ENCODE measurements at places on chromosomes 5 and 9. TPM values are rescaled to one million over a fixed set of nuclear protein-coding genes. Genes with fewer than 3 reads are reported as not detected.
A peak's percentile ranks its signal among the peaks of the same experiment; 100 is the strongest.

SLC45A2 gene
- 0.39 TPM for total RNA-seq

DNA sequence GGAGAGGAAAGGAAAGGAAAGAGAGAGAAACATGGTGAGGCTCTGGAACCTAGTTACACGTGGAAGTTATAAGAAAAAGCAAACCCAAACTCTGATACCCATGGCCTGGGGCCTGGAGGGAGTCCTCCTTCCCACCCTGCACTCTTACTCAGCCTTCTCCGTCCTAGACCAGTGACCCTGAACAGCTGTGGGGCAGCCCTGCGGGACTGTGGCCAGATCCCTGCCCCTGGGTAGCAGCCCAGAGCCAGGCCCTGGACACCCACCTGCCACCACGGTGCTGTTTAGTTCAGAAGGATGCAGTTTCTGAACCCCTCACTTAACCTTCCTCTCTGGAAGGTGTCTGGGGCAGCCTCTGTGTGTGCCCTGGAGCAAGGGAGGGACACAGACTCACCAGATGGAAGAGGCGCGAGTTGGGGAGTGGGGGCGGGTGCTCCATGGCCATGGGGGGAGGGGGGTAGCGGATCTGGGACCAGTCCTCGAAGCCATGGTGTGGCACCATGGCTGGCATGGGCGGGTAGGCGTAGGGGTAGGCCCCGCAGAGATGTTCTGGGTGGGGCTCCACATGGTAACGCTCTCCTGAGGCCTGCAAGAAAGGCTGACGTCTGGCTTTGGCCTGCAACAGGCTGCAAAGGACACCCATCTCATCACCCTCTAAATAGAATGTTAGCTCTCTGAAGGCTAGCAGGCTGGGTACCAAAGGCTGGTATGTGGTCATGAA is 13.0 kb downstream of the GPX3 start:
- H3K27ac ChIP-seq = no peak overlapping the region
- H3K4me1 ChIP-seq = peaks cover 11% of the 10 kb centered on the region
- DNase-seq = no peak
- H3K36me3 ChIP-seq = peaks cover 77% of the 10 kb centered on the region

- H3K4me1 ChIP-seq = no peaks in the 10 kb centered on the region
- no peak overlapping the region for H3K4me3 ChIP-seq
- no peaks in the 10 kb centered on the region for H3K36me3 ChIP-seq
- DNase-seq = no peak
- H3K27me3 ChIP-seq = no peaks in the 10 kb centered on the region
- no peak overlapping the region for H3K27ac ChIP-seq
These were observed 63.4 kb downstream of the CD180 start for GRCh38 chr5:67133217-67133616.

DNA sequence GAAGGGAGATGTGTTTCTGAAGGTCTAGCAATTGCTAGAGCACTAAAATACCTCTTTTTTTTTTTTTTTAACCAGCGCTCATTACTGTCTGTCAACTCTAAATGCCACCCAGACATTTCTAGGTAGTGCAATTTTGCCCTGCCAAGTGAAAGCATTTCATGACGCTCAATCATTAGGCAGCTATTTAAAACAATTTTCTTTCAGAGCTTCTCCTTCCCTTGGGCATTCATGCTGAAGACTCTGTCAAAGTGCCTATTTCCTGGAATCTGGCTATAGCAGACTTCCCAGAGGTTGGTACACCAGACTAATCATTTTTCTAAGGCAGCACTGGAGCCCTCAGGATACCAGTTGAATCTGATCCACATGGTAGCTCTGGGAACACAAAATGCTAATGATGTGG is 97.0 kb upstream of the ANKRD55 start:
- H3K27ac ChIP-seq = no peak overlapping the region
- no peak overlapping the region for H3K4me3 ChIP-seq
- DNase-seq = peak; percentile 73
- no peaks in the 10 kb centered on the region for H3K4me1 ChIP-seq
- H3K36me3 ChIP-seq = no peaks in the 10 kb centered on the region

DNA sequence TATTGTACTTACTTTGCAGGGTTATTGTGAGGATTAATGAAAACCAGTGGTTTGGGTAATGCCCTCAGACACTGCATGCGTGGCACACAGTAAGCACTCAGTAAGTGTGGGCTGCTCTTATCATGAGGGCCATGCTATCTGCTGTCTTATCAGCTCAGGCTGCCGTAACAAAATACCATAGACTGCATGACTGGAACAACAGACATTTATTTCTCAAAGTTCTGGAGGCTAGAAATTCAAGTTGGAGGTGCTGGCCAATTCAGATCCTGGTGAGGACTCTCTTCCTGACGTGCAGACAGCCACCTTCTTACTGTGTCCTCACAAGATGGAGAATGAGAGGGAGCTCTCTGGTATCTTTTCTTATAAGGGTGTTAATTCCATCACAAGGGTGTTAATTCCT is 23.9 kb upstream of the SH3PXD2B start:
- H3K27ac ChIP-seq = no peak overlapping the region
- H3K27me3 ChIP-seq = no peaks in the 10 kb centered on the region
- H3K36me3 ChIP-seq = no peaks in the 10 kb centered on the region
- H3K4me3 ChIP-seq = no peak overlapping the region
- no peak for DNase-seq
- peaks cover 11% of the 10 kb centered on the region for H3K4me1 ChIP-seq

DNA sequence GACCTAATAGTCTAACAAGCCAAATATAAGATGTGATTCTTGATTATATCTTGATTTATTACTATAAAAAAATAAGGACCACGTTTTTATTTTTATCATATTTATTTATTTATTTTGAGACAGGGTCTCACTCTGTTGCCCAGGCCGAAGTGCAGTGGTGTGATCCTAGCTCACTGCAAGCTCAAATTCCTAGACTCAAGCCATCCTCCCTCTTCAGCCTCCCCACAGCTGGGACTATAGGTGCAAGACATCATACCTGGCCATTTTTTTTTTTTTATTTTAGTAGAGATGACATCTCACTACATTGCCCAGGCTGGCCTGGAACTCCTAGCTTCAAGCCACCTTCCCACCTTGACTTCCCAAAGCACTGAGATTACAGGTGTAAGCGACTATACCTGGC is 61.0 kb upstream of the LARP1 start:
- no peak overlapping the region for H3K27ac ChIP-seq
- H3K27me3 ChIP-seq = no peaks in the 10 kb centered on the region
- no peak overlapping the region for H3K4me3 ChIP-seq

- H3K27me3 ChIP-seq = peaks cover 57% of the 10 kb centered on the region
- peaks cover 6% of the 10 kb centered on the region for H3K36me3 ChIP-seq
- peaks cover 56% of the 10 kb centered on the region for H3K4me1 ChIP-seq
- H3K4me3 ChIP-seq = peak overlapping the region; percentile 84
These were observed 2.1 kb downstream of the NR4A3 start for GRCh38 chr9:99823681-99824377.

- no peaks in the 10 kb centered on the region for H3K36me3 ChIP-seq
- no peak overlapping the region for H3K27ac ChIP-seq
These were observed 371.6 kb downstream of the KDM4C start for GRCh38 chr9:7129391-7129790.

DNA sequence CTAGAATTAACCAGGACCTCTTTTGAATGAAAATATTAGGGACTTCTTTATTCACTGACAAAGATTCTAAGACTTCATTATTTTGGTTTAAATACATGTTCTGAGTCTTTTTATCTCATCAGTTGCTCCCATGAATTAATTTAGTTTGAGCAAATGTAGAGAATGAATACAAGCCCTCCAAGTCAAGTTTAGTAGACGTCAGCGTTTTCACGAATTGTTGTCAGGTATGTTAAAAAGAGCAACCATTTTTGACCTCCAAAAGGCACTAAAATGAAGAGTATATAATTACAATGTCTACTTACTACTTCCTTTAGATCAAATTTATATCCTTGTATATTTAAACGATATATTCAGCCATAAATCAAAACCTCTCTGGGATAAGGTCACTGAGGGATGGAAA is 809.3 kb upstream of the CDH6 start:
- no peaks in the 10 kb centered on the region for H3K27me3 ChIP-seq
- H3K4me1 ChIP-seq = no peaks in the 10 kb centered on the region
- H3K27ac ChIP-seq = no peak overlapping the region
- DNase-seq = no peak
- H3K4me3 ChIP-seq = no peak overlapping the region
- no peaks in the 10 kb centered on the region for H3K36me3 ChIP-seq
